NCI-H345 (cell line): ENCODE measurements at places on chromosomes 7 and 10.

DNA sequence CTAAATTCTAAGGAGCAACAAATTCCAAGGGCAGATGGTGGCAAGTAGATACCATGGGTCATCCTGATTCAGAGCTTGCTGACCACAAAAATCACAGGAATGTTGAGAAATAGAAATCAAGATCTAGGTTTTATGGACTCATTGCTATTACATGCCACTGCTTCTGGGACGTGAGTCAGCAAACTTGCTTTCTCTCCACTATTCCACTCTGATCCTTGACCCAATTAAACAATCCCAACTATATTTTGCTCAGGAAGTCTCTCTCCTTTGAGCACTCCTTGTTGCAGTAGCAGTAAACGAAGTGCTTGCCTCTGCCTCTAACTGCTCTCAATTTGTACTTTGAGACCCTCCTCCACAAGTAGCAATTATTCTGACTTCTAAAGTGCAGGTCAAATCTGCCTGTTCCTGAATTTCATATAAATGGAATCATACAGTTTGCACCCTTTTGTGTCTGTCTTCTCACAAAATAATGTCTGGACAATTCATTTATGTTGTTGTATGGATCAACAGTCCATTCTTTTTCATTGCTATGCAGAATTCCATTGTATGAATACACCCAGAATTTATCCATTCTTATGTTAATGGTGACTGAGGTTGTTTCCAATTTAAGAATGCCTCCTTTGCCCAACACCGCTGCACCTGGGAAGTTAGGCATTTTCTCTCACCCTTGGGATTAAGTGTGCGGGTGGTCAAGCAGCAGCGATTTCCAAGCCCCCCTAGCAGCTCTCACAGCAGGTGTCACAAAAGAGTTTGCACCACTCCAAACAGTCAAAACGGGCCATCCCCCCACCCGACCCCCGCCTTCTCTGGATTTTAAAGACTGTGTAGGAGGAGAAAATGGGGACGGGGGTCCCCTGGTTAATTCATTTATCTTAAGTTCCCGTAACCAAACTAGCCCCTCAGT is 35.9 kb downstream of the ACSM6 start:
- DNase-seq: no peak

- DNase-seq: no peak
Measured at GRCh38 chr10:115657161-115657860, 564.1 kb downstream of the ATRNL1 start.

DNA sequence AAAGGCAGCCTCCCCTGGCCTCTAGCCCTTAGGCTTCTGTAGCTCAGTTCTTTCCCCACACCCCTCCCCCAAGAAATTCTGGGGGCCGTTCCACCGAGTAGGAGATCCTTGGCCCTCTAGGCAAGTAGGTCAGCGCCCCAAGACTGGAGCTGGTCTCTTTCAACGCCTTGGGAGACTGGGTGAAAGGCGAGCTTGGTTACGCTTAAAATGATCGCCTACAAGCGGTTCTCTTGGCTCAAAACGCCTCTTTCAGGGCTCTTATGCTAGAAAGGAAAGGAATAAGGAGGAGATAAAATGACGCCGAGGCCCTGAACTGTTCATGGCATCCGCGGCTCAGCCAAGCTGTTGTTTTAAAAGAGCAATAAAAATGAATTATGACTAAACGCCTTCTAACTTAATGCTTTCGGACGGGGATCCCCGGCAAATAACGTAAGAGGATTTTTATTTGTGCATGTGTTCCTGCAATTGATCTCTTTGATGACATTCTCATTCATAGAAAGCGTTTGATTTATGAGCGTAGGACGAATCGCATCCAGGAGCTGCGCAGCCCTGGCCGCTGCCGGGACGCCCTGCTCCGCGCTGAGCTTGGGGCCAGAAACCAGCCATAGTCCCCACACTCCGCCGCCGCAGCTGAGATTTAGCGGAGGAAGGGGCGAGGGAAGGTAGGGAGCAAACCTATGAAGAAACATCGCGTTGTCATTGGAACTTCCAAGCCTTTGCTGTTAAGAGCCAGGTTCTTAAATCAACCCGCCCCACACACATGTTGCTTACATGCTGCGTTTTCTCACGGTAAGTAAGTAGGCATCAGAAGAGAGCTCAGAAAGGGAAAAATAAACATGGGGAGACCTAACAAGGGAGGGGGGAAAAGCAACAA is 3.0 kb upstream of the HOXA1 start:
- DNase-seq: no peak

DNA sequence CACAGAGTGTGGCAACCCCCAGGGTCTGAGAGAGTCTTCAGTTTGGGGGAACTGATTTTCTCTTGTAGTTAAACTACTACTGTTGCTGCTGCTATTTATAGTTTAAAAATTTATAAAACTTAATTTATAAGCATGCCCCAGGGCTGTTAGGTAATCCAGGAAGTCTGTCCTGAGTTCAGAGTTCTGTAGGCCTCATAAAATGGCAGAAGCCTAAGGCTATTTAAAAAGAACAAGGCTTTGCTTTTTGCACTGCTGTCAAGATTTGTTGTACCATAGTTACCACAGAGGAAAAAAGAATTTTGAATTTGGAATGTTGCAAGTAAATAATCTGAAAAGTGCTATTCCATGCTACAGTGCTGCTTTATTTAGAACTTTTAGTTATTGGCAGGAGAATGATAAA is 66.1 kb downstream of the AGK start:
- DNase-seq: no peak

GRCh38 chr7:151759591-151760042 is 117.3 kb downstream of the PRKAG2 start:
- DNase-seq: peak; percentile 67

- DNase-seq: no peak
Measured at GRCh38 chr10:99143011-99143410, 92.6 kb downstream of the HPSE2 start.

DNA sequence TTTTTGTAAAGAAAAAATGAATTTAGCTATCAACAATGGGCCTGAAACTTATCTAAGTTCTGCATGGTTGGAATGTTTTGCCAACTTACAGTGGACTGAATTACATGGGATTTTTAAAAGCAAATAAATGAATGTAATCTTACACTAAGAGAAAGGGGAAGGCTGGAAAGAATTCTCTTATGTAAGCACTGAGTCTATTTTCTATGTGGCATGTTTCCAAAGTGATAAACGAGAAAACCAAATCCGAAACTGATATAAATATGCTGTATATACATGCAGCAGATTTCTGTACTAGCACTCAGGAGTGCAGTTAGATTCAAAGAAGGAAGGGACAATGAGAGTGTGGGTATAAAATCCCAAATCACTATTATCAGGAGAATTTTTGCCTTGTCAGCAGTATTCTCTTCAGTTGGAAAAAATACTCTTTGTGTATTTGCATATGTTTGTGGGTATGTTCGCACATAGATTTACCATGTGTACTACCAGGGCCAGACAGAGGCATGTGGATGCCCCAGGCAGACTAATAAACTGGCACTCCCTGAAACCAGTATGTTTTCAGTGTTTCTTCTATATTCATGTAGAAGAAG is 334.3 kb upstream of the SEMA3D start:
- DNase-seq: no peak

DNA sequence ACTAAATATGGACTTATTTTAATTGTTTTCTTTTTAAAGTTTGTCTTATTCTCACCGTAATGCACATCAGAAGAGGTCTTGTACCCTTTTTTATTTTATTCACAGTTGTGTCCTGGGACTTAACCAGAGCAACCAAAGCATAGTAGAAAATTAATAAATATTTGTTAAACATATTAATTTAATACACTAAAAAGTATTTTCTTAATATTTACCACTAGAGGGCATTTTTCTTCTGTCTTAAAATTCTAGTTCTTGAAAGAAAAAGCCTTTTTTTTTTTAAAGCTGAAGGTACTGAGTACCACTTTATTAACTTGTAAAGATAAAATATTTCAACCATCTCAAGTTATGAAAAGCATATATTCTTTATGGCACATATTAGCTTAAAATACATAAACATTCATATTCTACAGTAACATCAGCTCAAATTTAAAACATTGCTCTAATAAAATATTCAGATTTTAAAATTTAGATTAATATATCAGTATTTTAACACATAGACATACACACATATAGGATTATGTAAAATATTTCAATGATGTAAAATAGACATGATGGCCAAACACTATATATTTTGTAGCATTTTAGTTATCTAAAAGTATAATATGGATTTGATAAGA is 260.4 kb downstream of the SEMA3A start:
- no peak for DNase-seq

DNA sequence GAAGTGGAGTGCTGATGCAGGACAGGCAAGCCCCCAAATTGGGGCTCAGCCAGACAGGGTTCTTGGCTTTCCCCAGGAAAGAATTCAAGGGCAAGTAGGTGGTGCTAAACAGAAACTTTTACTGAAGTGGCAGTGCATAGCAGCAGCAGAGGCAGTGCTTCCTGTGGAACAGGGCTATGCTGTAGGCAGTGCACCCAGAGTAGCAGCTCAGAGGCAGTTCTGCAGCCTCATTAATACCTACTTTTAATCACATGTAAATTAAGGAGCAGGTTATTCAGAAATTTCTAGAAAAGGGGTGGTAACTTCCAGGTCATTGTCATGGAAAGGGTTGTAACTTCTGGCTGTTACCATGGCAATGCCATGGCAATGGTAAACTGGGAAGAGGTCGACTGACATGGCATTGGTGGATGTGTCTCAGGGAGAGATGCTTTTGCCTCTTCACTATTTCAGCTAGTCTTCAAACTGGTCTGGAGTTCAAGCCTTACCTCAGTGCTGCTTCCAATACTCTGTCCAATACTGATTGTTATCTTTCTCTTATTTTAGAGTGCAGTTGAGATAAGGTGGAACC is 29.2 kb downstream of the PRSS58 start:
- no peak for DNase-seq

GRCh38 chr7:45217358-45217757 is 59.8 kb downstream of the RAMP3 start:
- DNase-seq: no peak

DNA sequence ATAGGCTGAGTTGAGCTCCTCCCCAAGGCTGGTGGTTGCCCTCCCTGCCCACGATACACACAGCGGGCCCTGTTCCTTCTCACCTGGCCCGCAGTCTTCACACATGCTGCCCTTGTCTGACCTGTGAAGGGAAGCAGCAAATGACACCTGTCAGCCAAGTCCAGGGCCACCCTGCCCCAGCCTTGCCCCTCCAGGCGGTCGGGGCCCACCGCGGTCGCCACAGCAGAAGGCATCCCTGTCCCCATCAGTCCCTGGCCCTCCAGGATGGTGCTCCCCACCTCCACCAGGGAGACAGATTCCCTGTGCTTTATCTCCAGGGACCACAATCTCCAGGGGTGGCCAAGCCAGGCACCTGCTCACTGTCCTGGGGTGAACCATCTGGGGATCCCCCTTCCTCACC is 81.2 kb upstream of the TMEM248 start:
- no peak for DNase-seq

DNA sequence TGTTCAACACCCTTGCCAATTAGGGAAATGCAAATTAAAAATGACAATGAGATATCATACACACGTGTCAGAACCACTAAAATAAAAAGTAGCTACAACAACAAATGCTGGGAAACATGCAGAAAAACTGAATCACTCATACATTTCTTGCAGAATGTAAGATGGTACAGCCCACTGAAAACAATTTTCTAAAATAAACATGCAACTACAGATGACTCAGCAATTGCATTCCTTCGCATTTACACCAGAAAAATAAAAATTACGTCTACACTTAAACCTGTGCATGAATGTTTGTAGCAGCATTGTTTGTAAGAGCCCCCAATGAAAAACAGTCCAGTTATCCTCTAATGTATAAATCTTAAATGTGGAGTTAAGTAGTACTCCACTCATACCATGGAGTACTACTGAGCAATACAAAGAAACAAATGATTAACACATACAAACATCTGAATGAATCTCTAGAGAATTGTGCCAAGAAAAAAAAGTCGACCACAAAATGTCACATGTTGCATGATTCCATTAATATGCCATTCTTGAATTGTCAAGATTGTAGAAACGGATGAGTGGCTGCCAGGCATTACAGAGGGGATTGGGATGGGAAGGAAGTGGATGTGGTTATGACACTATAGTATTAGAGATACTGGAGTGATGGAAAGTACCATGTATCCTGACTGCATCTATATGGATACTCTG is 134.6 kb upstream of the NPSR1 start:
- no peak for DNase-seq

DNA sequence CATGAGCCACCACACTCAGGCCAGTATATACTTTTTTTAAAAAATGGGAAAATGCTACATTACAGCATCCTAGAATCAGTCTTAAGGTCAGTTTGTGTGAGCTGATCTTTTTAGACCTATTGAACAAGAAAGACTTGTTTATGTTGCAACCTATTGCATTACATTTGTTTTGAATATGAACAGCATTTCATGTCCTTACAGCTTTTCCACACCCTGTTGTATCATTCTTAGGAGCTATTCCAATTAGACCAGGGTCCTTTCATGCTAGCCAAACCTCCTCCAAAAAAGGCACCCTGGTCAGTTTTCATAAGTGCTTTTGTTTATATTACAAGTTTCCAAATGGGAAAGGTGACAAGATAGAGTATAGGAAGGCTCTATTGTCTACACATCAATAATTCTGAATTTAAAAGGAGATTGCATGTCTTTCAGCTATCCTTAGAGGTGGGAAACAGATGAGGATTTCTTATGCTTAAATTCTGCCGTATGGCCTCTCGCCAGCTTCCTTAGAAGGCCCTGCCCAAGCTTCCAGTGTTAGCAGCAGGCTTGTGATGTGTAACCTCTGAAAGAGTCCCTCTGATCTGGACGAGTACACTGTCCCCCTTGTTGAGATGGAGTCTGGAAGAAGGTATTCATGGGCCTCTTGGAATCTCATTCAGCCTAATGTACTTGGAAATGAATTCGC is 171.9 kb downstream of the OTUD1 start:
- DNase-seq: no peak
